ENCODE measurements at places on chromosomes 1 and 21. TPM values are rescaled to one million over a fixed set of nuclear protein-coding genes. Genes with fewer than 3 reads are reported as not detected.

The DRAXIN gene
- total RNA-seq, result 0.13 TPM

The TNN gene
- not detected for total RNA-seq

The SPRR2G gene
- not detected for total RNA-seq

The OR2T3 gene
- total RNA-seq, result not detected

- H3K4me3 ChIP-seq, result no peak overlapping the region
- no peak for DNase-seq
- no peaks in the 10 kb centered on the region for H3K27me3 ChIP-seq
- no peak overlapping the region for H3K27ac ChIP-seq
Measured at GRCh38 chr1:228391411-228392020, 15.1 kb downstream of the TRIM11 start.

Data from Panc1 (cell line).